ENCODE measurements at places on chromosomes 7 and 10.

- no peak for DNase-seq
Measured at GRCh38 chr7:64747802-64748201, 46.4 kb upstream of the ZNF138 start.

GRCh38 chr10:93413252-93413689 lies 68.9 kb downstream of the MYOF start:
- DNase-seq, result no peak

DNA sequence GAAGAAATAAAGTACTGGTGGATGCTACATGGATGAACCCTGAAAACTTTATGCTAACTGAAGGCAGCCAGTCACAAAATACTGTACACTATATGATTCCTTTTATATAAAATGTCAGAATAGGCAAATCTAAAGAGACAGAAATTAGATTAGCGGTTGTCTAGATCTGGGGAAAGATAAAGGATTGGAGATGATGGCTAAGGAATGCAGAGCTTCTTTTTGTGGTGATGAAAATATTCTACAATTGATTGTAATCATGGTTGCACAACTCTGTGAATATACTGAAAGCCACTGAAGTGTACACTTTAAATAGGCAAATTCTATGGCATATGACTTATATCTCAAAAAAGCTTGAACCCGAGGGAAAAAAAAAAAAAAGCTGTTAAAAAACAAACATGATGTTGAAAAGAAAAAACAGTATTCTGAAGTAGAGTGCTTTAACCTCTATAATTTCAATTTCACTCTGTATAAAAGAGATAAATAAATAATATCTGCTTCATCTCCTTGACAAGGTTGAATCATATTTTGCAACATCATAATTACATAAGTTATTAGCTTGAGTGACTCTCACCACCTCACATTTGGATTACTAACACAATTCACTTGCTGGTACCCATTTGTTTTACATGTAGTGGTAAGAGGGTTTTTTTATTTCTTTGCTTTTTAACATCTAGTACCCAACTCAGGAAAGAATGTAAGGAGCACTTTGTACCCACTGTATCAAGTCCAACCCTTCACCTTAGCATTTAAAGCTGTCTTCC lies 2.8 kb upstream of the GNAI1 start:
- DNase-seq, result no peak

DNA sequence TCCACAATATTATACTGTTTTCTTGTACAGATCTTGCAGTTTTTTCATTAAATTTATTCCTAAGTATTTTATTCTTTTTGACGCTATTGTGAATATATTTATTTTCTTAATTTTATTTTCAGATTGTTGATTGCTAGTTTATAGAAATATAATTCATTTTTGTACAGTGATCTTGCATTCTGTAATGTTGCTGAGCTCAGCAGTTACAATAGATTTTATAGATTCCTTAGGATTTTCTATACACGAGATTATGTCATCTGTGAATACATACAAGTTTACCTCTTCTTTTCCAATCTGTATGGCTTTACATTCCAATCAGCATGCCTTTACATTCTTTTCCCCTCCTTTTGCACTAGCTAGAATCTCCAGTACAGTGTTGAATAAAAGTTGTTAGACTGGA lies 130.0 kb downstream of the C1GALT1 start:
- no peak for DNase-seq

GRCh38 chr10:60140651-60141632 lies 234.6 kb upstream of the CCDC6 start:
- no peak for DNase-seq

- DNase-seq, result no peak
Measured at GRCh38 chr7:116689790-116690259, 17.8 kb downstream of the MET start.

DNA sequence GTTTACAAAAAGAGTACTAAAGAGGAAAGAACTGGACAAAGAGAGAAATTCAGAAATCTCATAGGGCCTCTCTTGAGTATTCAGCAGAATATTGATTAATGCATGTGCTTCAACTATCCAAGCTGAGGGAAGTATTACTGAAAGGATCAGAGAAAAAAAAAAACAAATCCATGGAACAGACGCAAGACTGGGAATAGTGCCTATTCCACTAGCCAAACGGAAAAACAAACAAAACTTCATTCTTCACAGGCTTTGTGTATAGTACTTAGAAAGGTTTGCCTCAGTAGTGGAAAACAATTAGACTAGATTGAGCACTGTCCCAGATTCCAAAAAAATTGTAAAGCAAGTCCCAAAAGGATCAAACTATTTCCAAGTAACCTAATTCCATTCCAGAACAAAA lies 106.2 kb downstream of the TFEC start:
- no peak for DNase-seq

DNA sequence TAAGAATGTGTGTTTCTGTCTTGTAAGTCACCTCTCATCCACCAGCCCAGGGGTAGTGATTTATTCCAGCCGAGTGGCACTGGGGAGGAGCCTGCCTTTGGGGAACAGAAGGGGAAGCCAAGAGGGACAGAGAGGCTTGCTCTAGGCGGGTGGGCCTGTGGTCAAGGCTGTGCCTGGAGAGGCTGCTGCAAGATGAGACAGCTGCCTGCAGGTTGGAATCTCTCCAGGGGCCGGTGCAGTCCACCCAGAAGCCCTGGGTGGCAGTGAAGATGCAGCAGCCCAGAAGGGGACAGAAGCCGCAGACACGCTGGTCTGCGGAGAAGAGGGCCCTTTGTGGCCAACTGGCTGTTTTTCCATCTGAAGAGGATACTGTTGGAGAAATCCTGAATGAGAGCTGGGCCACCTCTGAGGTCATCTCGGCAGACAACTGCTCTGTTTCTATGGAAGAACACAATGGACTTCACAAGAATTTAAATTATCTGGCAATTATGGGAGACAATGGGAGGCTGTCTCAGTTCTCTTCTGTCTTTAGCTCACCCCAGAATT lies 175.7 kb downstream of the GFRA1 start:
- peak; percentile 58 for DNase-seq

DNA sequence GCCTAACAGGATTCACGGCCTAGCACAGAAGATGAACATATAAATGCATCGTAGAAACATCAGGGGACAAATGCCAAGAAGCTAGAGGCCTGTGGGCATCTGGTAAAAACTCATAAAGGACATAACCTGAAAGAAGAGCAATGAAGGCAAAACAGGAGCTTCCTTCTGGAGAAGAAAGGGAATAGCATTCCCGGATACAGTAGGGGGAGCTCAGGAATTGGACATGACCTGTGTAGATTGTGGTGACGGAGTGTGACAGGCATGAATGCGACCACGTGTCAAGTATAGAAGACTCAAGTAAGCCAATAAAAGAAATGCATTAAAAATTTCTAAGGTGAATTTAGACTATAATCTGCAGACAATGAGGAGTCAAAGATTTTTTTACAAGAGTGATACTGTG lies 270.1 kb downstream of the AGMO start:
- no peak for DNase-seq

GRCh38 chr10:58796242-58796641 lies 283.6 kb downstream of the BICC1 start:
- DNase-seq, result peak; percentile 46

GRCh38 chr10:65342245-65342644 lies 1583.6 kb upstream of the LRRTM3 start:
- DNase-seq, result no peak

DNA sequence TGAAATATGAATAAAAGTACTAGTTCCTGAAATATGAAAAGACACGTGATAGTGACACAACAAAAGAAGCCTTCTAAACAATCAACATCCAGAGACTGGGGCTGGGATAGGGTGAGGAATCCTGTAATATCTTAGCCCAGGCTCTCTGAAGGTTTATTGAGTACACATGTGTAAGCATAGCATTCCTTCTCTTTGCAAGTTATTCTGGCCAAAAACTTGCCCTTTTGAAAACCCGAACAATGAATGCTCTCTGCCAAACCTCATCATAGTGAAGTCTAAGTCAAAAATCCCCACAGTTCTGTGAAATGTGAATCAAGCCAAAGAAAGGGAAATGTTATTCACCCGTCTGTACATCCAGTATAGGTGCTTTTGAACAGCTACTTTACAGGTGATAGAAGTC lies 11.6 kb downstream of the SEMA3D start:
- DNase-seq, result no peak

- DNase-seq, result peak; percentile 35
Measured at GRCh38 chr10:124903111-124903510, 38.8 kb upstream of the ZRANB1 start.

DNA sequence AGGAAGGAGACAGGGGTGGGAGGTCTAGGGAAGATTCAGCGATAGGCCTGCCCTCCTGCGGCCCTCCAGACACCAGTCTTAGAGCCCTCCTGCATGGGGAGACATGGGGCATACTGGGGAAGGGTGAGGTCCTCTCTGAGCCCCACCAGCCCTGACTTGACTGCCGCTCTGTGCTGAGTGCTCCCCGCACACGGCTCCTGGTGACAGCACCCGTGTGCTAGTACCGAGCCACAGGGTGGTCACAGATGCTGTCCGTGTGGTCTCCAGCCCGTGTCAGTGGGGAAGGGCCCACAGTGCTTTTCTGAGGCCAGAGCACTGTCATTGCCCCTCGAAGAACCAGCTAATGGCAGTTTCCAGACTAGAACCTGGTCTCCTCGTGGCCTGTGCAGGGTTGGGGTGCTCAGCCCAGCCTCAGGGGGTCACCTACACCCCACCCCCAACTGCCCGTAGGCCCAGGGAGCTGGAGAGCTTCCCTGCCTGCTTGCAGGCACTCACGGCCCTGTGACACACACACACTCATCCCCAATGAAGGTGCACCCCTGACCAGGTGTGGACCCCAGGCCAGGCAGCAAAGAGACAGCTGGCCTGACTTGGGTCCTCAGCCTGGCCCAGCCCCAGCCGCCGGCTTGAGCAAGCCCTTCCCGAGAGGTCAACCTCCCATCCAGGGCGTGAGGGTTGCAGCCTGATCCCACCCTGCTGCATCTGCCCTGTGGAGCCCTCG lies 86.0 kb upstream of the RET start:
- no peak for DNase-seq

- no peak for DNase-seq
Measured at GRCh38 chr10:21263839-21264238, 261.6 kb downstream of the SKIDA1 start.

DNA sequence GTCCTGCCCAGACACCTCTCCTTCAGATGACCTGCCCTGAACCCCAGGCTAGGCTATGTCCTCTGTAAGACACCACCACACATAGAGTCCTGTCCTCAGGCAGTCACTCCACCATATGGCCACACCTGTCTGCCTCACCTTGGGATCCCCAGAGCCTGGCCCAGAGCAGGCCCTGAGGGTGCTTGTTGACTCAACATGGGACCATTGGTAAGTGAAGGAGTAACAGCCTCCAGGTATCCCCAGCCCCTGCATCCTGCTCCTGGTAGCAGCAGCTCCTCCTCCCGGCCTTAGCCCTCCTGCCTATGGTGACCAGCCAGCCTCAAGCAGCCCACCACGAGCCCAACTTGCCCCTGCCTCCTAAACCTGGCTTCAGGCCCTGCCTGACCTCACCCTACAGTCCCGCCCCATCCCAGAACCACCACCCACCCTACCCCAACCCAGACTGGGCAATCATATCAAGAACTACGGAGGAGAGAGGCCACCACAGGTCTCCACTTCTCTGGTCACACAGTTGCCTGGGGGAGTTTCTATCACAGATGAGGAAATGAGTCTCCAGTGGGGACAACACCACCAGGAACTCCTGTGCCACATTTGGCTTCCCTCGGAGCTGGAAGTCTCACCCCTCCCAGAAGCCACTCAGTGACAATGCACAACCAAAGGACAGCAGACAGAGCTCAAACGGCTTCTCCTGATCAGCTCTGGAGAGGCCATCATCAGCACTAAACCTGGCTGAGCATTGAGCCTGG lies 136.6 kb downstream of the GRID1 start:
- no peak for DNase-seq

GRCh38 chr10:59708816-59709394 lies 745 bp downstream of the SLC16A9 start:
- peak; percentile 41 for DNase-seq

DNA sequence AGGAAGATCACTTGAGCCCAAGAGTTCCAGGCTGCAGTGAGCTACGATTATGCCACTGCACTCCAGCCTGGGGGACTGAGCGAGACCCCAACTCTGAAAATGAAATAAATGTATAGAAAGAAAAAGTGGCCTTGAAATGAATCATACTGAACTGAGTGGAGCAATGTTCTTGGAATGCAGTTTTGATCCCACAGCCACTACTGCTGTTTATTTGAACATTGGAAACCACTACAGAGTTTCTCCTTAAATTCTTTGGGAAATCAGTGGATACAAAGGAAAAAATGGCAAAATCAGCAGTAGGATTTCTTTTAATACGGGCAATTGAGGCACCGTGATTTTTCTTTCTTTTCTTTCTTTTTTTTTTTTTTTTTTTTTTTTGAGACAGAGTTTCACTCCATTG lies 637.4 kb downstream of the GALNT17 start:
- no peak for DNase-seq

GRCh38 chr7:99643464-99643863 lies 26.7 kb downstream of the ZSCAN25 start:
- DNase-seq, result no peak

DNA sequence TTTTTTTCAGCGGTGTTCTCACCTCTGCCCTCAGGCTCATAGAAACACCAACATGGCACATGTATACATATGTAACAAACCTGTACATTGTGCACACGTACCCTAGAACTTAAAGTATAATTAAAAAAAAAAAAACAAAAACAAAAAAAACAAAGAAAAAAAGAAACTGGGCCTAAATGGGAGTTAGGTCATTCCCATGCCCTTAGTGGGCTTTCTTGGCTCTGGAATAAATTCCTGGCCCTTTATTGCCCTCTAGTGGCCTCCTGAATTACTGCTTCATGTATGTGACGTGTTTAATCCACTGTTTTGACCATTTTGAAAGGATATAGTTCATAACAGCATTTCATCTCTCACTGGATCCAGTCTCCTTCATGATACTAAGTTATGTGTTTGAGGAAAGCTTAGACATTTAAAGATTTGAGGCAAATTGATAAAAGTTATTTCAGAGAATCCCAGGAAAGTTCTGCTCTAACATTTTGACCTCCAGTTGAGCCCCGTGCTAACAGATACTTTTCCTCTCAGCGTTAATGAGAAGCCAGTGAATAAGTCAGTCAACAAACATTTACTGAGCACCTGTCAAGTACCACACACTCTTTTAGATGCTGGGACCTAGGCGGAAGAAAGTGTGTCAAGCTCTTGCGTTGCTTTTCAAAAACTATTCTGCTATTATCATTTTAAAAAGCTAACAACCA lies 54.7 kb upstream of the SYPL1 start:
- DNase-seq, result no peak

- no peak for DNase-seq
Measured at GRCh38 chr10:102608487-102608886, 35.8 kb upstream of the TRIM8 start.

DNA sequence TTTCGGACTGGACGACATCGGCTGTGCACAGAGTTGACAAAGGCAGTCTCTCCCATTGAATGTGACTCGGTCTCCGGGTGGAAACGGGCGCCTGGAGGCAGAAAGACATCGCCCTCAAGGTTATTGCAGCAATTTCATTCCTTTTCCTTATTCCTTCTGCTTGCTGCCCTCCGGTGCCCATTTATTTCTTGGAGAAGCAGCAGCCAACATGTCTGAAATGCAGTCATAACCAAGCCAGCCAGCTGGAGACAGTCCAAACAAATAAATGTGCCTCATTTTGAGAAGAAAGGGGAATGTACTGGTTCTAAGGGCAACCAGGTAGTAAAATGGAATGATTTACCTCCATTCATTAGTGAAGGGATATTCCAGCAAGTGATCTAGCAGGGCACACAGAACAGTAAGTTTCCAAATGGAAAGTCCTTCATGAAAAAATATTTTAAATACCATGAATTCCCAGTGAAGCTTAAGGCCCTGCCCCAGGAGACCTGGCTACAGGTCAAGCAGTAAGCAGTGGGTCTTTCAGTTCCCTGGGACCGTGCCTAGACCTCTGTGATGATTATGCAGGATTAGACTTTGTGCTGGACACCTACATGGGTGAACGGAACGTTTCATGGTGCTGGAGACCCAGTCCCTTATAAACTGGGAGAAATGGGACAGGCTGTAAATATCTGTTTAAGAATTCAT lies 86.6 kb downstream of the ABLIM1 start:
- DNase-seq, result no peak
